ENCODE measurements at places on chromosomes 5 and 9. TPM values are rescaled to one million over a fixed set of nuclear protein-coding genes. Genes with fewer than 3 reads are reported as not detected.

The MTX3 gene
- 5.4 TPM for total RNA-seq

The OCLN gene
- total RNA-seq = 0.53 TPM

The TMC1 gene
- 0.13 TPM for total RNA-seq

The DIRAS2 gene
- total RNA-seq = not detected

The PTGES gene
- total RNA-seq = 0.30 TPM

The PCDHA10 gene
- total RNA-seq = 0.13 TPM
